ENCODE measurements at places on chromosomes 11 and 22.

DNA sequence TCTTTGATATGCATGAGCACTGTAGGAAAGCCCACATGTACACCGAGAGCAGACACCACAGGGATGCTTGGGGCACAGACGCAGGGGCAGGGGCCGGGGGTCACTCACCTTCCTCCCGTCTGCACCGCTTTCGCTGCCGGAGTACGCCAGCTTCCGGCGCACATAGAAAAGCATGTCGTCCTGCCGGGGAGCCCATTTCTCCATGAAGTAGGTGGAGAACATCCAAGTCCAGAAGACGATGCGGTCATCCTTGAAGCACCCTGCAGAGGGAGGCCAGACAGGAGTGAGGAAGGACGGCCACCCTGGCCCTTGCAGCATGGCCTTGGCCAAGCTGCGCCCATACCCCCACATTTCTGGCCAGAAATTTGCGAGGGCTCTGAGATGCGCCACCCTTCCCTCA lies 28.8 kb downstream of the KIAA0930 start:
- H3K4me1 ChIP-seq: peaks cover 9% of the 10 kb centered on the region
- no peak overlapping the region for H3K4me3 ChIP-seq
- H3K36me3 ChIP-seq: no peaks in the 10 kb centered on the region
- DNase-seq: no peak
- no peaks in the 10 kb centered on the region for H3K27me3 ChIP-seq
- H3K27ac ChIP-seq: no peak overlapping the region

GRCh38 chr11:135046986-135047385 lies 634.9 kb upstream of the B3GAT1 start:
- H3K4me3 ChIP-seq: no peak overlapping the region
- peaks cover 9% of the 10 kb centered on the region for H3K27me3 ChIP-seq
- H3K36me3 ChIP-seq: no peaks in the 10 kb centered on the region

DNA sequence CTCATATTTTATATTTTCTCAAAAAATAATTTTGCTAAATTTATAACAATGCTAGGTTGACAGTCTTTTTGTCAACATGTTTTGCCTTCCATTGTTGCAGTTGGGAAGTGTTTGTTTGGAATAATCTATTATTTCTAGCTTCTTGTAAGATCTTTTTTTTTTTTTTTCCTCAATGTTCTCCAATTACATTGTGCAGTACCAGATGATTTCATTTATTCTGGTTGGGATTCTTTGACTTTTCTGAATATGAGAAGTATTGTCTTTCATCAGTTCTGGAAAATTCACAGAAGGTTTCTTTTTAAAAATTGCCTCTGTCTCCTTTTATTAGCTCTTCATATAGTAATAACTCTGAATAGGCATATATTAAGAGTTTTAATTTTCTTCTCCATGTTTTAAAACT lies 245.4 kb downstream of the DYNC2H1 start:
- DNase-seq: no peak
- no peaks in the 10 kb centered on the region for H3K36me3 ChIP-seq
- no peaks in the 10 kb centered on the region for H3K27me3 ChIP-seq
- H3K27ac ChIP-seq: no peak overlapping the region
- no peaks in the 10 kb centered on the region for H3K4me1 ChIP-seq
- H3K4me3 ChIP-seq: no peak overlapping the region

GRCh38 chr11:63504933-63505586 lies 824 bp upstream of the LGALS12 start:
- no peak overlapping the region for H3K4me3 ChIP-seq
- H3K36me3 ChIP-seq: peaks cover 5% of the 10 kb centered on the region
- H3K27ac ChIP-seq: peak overlapping the region; percentile 59
- DNase-seq: no peak

DNA sequence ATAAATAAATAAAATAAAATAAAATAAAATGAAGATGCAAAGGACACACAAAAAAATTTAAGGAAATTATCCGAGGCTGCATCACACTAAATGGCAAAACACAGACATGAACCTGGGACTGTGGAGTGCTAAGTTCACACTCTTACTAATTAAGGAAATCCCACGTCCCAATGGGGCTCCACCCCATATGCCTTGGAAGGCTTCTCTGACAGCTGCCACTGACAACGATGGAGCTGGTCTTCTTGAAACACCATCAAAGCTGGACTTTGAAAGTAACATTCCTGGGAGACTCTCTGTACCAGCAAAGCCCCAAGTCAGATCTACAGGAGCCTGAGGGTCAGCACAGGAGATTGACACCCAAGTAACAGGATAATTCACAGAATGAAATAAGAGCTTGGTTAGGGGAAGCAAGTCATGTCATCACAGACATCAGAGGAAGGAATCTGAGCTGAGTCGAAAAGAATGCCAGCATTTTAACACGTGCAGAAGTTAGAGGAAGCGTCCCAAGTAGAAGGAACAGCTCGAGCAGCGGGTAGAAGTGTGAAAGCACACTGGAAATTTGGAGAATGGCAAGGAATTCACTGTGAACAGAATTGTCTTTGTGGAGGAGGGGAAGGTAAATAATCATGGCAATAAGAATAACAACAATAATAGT lies 13.8 kb downstream of the TPST2 start:
- peaks cover 60% of the 10 kb centered on the region for H3K4me1 ChIP-seq
- H3K27ac ChIP-seq: no peak overlapping the region
- DNase-seq: no peak
- H3K27me3 ChIP-seq: no peaks in the 10 kb centered on the region
- H3K4me3 ChIP-seq: no peak overlapping the region
- peaks cover 8% of the 10 kb centered on the region for H3K36me3 ChIP-seq

DNA sequence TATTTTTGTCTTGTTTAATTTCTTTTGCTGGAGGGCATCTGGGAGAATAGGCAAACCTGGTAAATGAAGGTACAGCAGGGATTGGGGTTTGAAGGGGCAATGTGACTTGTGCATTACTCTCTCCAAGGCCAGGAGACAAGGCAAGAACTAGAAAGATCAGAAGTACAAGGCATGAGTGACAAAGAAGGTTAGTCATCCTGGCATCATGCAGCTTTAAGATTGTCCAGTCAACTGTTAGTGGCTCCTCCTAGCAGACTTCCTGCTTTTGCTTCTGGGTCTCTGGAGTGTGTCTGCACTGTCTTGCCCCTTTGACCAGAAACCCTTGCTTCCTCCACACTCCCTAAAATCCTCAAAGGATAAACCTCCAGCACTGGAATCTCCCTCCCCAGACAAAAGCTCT lies 27.2 kb upstream of the GLYATL1 start:
- H3K27ac ChIP-seq: no peak overlapping the region
- H3K4me1 ChIP-seq: no peaks in the 10 kb centered on the region
- DNase-seq: no peak
- H3K4me3 ChIP-seq: no peak overlapping the region
- peaks cover 44% of the 10 kb centered on the region for H3K27me3 ChIP-seq
- peaks cover 2% of the 10 kb centered on the region for H3K36me3 ChIP-seq

DNA sequence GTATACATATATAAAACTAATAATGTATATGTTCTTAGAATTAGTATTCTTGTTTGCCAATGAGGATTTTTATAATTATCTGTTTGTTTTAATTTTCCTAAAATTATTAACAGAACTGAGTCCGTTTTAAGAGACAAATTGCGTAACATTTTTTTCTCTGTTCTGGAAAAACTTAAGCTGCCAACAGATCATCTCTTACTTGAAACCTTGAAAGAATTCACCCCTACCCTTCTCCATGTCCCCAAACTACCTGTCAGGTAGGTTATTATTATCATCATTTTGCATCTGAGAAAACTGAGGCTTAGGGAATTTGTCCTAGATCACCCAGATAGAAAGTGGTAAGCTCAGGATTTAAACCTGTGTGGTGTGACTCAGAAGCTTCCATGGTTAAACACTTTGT lies 14.7 kb downstream of the SLC5A4 start:
- peak overlapping the region; percentile 8 for H3K27ac ChIP-seq
- no peaks in the 10 kb centered on the region for H3K4me1 ChIP-seq
- no peaks in the 10 kb centered on the region for H3K36me3 ChIP-seq
- peaks cover 29% of the 10 kb centered on the region for H3K27me3 ChIP-seq
- no peak overlapping the region for H3K4me3 ChIP-seq

DNA sequence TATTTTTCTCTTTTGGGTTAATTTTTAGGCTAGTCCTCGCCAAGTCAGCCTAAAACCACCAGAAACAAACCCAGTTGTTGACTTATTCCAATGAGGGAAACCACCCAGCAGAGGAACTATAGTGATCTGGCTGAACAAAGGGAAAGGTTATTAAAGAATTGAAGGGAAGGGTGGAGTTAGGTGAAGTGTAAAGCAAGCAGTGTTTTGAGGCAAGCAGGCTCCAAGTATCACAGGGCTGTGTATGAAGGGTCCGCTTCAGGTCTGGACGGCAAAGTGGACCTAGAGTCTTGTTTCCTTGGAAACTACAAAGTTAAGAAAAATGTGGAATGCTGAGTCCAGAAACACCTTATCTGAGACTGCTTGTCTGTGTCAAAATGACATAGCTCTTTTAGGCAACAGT lies 3.2 kb upstream of the TCN2 start:
- peaks cover 11% of the 10 kb centered on the region for H3K4me1 ChIP-seq
- DNase-seq: no peak
- no peak overlapping the region for H3K4me3 ChIP-seq
- H3K27ac ChIP-seq: no peak overlapping the region
- no peaks in the 10 kb centered on the region for H3K27me3 ChIP-seq

GRCh38 chr11:60968223-60968622 lies 3.3 kb upstream of the CD6 start:
- peaks cover 4% of the 10 kb centered on the region for H3K36me3 ChIP-seq
- no peaks in the 10 kb centered on the region for H3K27me3 ChIP-seq
- H3K4me3 ChIP-seq: no peak overlapping the region
- H3K4me1 ChIP-seq: peaks cover 15% of the 10 kb centered on the region
- no peak for DNase-seq
- no peak overlapping the region for H3K27ac ChIP-seq

GRCh38 chr22:26681395-26681821 lies 24.0 kb downstream of the MIAT start:
- no peak overlapping the region for H3K27ac ChIP-seq
- DNase-seq: no peak
- H3K36me3 ChIP-seq: peaks cover 8% of the 10 kb centered on the region
- peaks cover 29% of the 10 kb centered on the region for H3K4me1 ChIP-seq
- H3K27me3 ChIP-seq: no peaks in the 10 kb centered on the region
- H3K4me3 ChIP-seq: no peak overlapping the region

DNA sequence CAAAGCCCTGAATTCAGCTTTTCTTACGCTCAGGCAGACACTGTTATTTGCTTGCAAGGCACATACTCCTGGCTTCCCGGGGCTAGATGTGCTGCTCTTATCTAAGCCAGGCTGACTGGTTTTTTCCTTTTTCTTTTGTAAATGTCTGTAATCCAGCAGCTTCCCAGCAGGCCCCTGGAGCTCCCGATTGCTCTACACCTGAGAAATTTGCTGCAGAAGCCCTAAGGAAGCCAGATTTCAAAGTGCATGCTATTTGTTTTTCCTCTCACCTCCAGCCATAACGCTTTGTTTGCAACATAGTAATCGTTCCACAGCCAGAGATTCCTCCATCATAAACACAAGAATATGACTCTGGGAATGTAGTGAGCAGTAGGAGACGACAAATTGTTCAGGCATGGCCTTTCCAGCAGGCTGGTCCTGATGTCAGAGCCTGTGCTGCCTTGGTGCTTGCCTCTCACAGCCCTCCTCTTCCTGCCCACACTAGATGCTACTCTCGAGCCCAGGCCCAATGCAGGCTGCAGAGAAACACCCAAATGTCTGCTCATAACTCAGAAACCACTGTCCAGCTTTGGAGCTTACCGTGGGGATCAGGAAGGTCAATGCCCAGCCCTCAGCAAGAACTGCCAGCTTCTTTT lies 54.7 kb upstream of the SLC6A5 start:
- peaks cover 3% of the 10 kb centered on the region for H3K4me1 ChIP-seq
- H3K36me3 ChIP-seq: no peaks in the 10 kb centered on the region
- H3K27me3 ChIP-seq: peaks cover 11% of the 10 kb centered on the region
- H3K4me3 ChIP-seq: no peak overlapping the region
- no peak for DNase-seq

DNA sequence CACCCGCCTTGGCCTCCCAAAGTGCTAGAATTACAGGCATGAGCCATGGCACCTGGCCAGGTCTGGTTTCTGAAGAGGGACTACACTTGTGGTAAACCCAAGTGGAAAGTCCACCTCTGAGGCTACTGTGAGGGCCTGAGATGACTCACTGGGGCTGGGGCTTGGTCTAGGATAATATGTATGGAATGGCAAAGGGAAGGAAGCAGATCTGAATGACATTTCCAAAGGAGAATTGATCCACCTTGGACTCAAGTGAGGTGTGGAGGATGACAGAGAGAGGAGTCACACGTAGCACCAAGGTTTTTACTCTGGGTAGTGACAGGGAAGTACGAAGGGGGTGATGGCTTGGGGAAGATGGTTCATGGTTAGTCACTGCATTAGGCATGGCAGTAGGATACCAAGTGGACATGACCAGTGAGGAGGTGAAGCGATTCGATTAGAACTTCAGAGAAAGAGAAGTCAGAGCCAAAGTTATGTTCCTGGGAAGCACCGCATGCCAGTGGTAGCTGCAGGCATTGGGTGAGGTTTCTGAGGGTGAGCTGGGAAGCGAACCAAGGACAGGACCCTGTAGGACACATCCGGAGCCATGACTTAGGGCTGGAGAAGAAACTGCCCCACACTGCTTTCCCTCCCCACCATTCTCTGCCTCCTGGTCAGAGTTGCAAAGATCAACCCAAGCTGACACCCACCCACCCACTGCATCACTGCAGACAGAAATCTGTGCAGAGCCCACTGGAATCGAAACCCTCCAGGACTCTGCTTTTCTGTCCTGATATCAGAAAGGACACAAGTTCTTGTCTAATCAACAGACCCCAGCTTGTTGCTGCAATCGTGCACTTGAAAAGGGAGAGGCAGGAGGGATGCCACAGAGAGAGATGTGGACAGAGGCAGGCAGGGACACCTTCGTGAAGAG lies 13.0 kb upstream of the BCL9L start:
- no peak for DNase-seq
- H3K27ac ChIP-seq: peak overlapping the region; percentile 43
- peak overlapping the region; percentile 65 for H3K4me3 ChIP-seq
- peaks cover 25% of the 10 kb centered on the region for H3K4me1 ChIP-seq
- H3K36me3 ChIP-seq: no peaks in the 10 kb centered on the region

DNA sequence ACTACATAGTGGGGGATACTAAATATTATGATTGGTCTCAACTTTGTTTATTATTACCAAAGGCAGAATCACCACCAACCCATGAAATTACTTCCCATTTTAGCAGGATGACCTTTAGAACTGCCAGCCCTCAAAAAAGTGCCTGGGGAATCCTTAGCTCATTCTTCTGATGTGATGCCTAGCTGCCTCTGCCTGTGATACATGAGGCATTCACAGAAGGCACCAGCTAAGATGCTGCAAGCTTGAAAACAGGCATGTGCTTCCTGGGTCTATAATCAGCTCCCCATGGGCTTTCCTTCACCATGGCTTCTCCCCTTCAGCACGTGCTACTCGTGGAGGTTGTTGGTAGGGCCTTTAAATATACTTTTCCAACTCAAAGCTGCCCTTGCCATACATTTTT lies 50.4 kb upstream of the ARHGAP20 start:
- H3K27ac ChIP-seq: no peak overlapping the region
- DNase-seq: no peak
- no peak overlapping the region for H3K4me3 ChIP-seq
- H3K4me1 ChIP-seq: no peaks in the 10 kb centered on the region
- H3K36me3 ChIP-seq: no peaks in the 10 kb centered on the region
- H3K27me3 ChIP-seq: peaks cover 13% of the 10 kb centered on the region

- peaks cover 39% of the 10 kb centered on the region for H3K27me3 ChIP-seq
- no peak overlapping the region for H3K27ac ChIP-seq
- H3K36me3 ChIP-seq: no peaks in the 10 kb centered on the region
- DNase-seq: no peak
Observed at GRCh38 chr11:117670443-117670842, 126.6 kb downstream of the DSCAML1 start.

Data from T-helper 17 cell (primary cell).